ENCODE measurements at places on chromosomes 4 and X. TPM values are rescaled to one million over a fixed set of nuclear protein-coding genes. Genes with fewer than 3 reads are reported as not detected.

Gene MAN2B2
- total RNA-seq: 6.7 TPM

Gene MAGEA6
- total RNA-seq: not detected

Gene SMARCA1
- 15.5 TPM for total RNA-seq

Gene CT45A2
- total RNA-seq: not detected

Gene FRMPD3
- 0.09 TPM for total RNA-seq

Gene MND1
- 32.7 TPM for total RNA-seq

Gene CA5B
- 3.1 TPM for total RNA-seq

Gene NDP
- 0.05 TPM for total RNA-seq

Data from thymus (tissue), 14 donors.